ENCODE measurements at places on chromosomes 2 and 18.

- no peak for DNase-seq
These were observed 6.3 kb downstream of the THOC1 start for GRCh38 chr18:261398-262073.

DNA sequence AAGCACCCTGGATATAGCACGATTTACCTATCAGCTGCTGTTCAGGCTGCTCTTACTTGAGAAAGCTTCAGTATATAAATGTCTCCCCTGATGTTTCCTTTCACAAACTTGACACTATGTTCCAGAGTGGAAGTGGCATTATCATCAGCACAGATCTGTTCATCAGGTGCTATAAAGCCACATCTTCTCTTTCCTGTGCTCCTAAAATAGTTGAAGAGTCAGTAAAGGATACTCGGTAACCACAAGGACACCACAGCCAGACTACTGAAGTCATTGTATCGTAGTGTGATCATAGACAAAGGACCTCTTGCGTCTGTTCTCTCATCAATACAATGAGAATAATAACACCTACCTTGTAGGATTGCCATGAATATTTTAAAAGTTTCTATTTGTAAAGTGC, 841.0 kb upstream of the CELF4 start:
- no peak for DNase-seq

- DNase-seq, result no peak
These were observed 171.1 kb downstream of the ZFP36L2 start for GRCh38 chr2:43055086-43055912.

GRCh38 chr18:79921984-79922965, 29.2 kb downstream of the SLC66A2 start:
- no peak for DNase-seq

DNA sequence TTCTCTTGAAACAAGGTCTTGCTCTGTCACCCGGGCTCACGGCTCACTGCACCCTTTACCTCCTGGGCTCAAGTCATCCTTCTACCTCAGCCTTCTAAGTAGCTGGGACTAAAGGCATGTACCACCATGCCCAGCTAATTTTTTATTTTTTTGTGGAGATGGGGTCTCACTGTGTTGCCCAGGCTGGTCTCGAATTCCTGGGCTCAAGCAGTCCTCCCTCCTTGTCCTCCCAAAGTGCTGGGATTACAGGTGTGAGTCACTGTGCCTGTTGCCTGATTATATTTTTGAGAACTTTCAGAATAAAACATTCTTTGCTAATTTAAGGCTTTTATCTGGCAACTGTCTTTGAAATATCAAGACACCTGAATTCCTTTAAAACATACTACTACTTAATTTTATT, 47.9 kb downstream of the BIRC6 start:
- DNase-seq, result no peak

- peak; percentile 58 for DNase-seq
These were observed 118.9 kb upstream of the OTOS start for GRCh38 chr2:240259201-240259923.

GRCh38 chr2:175097297-175097696, 70.7 kb downstream of the ATF2 start:
- no peak for DNase-seq

GRCh38 chr18:44229693-44230108, 451.0 kb upstream of the SETBP1 start:
- DNase-seq, result peak; percentile 1

DNA sequence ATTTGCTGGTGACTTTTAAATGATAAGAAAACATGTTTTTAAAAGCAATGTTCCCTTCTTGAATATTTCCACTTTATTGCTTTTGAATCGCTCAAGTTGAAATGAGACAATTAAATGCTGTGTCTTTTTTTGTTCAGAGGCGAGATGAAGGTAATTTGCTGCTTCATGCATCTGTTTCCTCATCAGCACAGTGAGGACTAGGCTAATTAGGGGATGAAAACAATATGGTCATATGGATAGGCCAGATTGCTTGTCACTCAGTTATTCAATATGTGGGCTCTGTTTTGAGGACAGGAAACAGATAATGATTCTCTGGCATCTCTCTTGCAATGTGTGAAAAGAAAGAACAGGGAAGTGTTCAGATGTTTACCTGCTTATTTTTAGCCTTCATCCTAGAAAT, 61.0 kb downstream of the ERBB4 start:
- DNase-seq, result peak; percentile 5

GRCh38 chr2:68548396-68548795, 81.0 kb downstream of the APLF start:
- DNase-seq, result no peak

DNA sequence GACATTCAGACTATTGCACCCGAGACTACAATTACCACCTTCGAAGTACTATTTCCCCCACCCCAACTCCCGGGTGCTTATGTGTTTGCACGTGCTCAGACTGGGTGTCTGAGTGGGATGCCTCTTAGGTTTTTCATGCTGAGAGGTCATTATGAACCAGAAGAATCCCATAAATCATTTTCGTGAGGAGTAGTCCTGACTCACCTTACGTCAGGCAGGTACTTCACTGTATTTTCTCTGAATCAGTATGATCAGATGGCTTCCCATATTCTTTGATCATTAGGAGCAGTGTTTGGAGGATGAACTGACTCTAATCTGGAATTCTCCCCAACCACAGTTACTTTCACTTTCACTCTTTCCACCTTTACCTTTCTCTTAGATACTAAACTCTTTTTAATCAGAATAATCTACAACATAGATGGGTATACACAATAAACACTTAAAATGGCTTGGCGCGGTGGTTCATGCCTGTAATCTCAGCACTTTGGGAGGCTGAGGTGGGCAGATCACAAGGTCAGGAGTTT, 38.4 kb upstream of the STAT4 start:
- no peak for DNase-seq

DNA sequence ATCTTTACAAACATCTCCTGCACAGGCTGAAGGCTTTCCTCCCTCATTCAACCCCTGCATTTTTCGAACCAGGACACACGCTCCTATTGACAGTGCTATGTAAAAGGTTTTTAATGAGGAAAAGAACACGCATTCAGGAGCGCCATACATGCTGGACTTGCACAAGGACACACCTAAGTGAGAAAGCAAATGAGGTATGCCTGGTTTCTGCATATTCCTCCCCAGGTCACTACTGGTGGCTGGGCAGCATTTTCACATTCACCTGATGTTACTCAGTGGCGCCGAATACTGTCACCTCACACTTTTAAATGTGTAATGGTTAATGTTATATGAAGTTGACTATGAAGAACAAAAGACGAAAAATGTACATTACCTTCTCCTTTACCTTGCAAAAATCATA, 150.6 kb downstream of the ANTXR1 start:
- no peak for DNase-seq

DNA sequence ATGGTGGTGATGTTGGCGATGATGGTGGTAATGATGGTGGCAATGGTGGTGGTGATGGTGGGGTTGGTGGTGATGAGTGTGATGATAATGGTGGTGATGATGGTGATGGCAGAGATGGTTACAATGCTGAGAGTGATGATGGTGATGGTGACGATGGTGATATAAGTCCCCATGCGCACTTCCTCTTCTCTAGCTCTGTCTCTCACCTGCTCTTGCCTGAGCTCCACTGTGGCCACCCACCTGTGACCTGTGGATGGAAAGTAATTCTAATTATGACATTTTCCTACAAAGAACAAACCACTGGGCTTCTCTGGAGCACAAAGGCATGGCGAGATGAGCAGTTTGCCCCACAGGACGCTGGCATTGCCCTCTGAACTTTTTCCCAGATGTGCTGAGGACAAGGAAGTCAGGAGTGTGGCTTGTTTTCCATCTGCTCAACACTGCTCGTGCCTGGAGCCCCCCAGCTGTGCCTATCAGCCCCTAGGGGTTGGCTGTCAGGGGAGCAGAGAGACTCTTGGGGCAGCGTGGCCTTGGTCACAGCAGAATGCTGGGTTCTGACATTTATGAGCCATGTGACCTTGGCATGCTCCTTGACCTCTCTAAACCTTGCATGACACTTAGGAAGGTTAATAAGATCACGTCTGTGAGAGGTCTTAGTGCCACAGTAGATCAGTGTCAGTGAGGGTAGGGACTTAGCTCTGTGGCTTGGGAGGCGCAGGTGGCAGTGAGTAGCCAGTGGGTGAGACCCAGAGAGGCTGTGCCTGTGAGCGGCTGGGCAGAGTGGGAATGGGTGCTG, 68.4 kb downstream of the RRM2 start:
- peak; percentile 13 for DNase-seq

DNA sequence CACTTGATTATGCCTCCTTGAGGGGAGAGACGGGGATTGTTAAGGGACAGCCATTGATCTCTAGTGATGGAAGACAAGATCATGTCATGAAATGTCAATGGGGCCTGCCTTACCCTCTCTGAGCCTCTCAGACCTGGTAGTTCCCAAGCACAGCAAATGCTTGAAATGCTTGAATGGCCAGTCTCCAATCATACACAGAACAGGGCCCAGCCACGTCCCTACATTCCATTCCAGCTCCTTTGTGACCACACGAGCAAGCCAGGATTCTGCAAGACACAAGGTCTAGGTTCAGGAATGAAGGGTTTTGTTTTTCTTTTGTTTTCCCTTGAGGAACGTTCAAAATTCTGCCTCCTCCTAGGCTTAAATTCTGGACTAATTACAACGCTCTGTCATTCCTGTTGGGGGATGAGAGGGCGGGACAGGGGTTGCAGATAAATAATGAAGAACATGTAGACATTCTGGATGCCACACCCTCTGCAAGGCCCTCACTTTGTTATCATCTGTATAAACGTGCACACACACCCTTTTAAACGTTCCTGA, 98.1 kb upstream of the YPEL5 start:
- DNase-seq, result no peak

DNA sequence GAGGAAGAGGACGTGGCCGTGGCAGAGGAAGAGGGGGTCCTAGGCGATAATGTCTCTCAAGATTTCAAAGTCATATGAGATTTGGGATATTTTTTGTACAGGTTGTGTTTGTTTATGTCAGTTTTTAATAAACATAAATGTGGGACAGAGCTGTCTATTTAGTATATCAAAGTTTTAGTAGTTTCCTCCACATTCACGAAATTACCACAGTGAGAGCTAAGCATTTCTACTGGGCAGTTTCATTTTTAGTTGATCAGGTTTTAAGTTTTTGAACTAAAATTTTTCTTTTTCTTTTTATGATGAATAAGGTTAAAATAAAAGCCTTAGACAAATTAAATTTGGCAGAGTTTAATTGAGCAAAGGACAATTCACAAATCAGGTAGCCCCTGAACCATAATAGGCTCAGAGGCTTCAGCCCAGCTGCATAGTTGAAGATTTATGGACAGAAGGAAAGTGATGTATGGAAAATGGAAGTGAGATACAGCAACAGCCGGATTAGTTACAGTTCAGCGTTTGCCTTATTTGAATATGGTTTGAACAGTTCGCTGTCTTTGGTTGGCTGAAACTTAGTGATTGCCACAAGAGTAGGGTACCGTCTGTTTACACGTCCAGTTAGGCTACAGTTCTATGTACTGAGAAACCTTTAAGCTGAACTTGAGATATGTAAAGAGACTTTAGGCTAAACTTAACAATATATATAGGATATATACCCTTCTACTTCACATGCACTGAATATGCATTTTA, 17.1 kb downstream of the SNRPD1 start:
- no peak for DNase-seq

- no peak for DNase-seq
These were observed 47.4 kb downstream of the SPATS2L start for GRCh38 chr2:200353874-200354273.

DNA sequence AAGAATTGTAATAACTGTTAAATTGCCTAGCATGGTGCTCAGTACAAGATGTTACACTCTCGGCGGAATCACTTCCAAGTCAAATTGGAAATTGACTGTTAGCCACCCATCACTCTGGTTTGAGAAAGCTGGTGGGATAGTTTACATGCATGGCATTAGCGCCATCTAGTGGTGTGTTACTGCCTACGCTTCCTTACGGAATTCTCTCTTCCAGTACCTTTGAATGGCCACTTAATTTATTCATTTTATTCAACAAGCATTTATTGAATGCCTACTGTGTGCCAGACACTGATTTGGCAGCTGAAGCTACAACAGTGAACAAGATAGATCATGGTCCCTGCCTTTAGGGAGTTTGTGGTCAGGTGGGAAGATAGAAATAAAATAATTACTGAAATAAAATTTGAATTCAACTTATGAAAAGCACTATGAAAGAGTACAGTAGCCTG, 171.2 kb downstream of the TMEM247 start:
- peak; percentile 71 for DNase-seq

- DNase-seq, result no peak
These were observed 39.2 kb upstream of the KIDINS220 start for GRCh38 chr2:8876628-8877027.

- DNase-seq, result no peak
These were observed 290.8 kb downstream of the CCDC85A start for GRCh38 chr2:56474412-56475158.

DNA sequence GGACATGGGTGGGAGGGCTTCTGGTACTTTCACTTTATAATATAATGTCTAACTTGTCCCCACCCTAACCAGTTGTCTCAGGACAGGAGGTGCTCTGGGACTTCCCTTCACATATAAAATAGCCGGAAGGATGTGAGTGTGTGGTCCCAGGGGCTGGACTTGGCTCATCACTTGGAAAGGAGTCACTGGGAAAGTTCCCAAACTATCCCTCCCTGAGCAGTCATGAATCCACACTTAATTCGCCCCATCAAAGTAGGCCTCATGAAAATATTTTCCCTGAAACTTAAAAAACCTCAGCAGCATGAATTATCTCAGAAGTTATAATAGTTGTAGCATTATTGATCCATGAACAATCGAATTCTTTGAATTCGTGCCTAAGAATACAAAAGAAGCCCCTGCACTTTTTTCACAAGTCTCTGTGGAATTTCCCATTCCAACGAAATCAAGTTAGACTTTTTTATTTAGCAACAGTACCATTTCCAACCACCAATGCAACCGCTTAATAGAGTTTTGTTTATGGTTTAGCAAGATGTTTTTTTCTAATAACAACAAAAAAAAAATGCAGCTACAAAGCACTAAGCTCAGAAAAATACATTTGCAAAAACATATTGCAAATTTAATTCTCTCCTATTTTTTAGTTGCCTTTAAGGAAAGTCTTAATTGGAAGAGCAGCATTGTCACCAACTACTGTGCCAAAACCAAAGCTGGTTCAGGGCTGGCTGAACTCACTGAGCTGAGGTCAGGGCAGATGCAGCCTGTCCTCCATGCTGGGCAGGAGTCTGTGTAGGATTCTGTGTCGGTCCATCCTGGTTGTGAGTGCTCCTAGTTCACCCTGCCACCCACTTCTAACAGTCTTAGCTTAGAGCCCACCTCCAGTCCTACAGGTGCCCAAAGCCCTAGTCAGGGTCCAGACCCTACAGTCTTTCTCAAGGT, 68.8 kb upstream of the SPTBN1 start:
- no peak for DNase-seq

- DNase-seq, result no peak
These were observed 4.1 kb downstream of the CYTIP start for GRCh38 chr2:157439824-157440186.

- peak; percentile 81 for DNase-seq
These were observed 15.6 kb downstream of the ATOH8 start for GRCh38 chr2:85769236-85769982.
